ENCODE measurements at places on chromosomes 16 and 17.
A peak's percentile ranks its signal among the peaks of the same experiment; 100 is the strongest.

- DNase-seq: no peak
Measured at GRCh38 chr17:8893621-8894201, 26.2 kb upstream of the PIK3R6 start.

- DNase-seq: no peak
Measured at GRCh38 chr16:867421-868385, 67.2 kb upstream of the GNG13 start.

DNA sequence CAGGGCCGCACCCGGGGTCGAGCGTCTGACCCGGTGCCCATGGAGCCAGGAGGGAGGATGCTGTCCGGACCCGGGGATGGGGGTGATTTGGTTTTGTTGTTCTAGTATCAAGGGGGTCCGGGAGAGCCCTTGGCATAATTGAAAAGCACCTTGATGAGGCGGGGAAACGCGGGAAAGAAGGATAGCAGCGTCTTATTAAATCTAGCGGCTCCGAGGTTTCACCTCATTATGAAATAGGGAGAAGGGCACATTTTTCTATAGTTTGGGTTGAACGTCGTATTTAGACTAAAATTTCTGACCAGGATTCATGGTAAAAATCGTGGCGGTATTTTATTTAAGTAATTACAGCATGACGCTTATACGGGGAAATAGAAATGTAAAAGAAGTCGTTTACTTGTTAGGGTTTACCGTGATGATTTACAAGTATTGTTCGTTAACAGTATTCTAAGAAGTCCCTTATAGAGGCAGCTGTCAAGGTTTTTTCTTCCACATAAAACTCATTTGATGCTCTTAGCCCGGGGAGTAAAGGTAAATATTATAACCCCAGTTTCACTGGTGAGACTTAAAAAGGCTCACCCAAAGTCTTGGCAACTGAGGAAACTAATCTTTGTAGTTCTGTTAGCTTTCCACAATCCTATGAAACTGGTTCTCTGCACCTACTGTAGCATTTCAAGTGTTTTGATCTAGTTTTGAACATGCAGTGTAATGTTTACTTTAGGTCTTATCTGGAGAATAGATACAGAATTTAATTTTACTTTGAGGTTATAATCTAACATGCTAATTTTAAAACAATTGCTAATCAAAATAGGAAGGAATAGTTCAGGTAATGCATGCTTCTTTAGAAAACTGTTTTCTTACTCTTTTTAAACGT, 756 bp downstream of the LUC7L3 start:
- no peak for DNase-seq

DNA sequence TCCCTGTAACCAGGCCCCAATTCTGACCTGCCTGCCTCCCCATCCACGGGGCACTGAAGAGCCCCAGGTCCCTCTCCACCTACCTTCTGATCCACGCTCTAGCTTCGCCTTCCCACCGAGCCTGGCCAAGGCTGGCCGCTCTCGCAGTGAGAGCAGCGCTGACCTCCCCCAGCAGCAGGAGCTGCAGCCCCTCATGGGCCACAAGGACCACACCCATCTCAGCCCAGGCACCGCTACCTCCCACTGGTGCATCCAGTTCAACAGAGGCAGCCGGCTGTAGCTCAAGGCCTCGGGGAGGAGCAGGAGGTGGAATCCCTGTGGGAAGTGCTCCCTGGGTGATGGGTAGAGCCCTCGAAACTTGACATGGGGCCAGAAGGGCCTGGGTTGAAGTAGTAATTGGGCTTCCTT, 8.4 kb upstream of the PLEKHG4 start:
- no peak for DNase-seq

DNA sequence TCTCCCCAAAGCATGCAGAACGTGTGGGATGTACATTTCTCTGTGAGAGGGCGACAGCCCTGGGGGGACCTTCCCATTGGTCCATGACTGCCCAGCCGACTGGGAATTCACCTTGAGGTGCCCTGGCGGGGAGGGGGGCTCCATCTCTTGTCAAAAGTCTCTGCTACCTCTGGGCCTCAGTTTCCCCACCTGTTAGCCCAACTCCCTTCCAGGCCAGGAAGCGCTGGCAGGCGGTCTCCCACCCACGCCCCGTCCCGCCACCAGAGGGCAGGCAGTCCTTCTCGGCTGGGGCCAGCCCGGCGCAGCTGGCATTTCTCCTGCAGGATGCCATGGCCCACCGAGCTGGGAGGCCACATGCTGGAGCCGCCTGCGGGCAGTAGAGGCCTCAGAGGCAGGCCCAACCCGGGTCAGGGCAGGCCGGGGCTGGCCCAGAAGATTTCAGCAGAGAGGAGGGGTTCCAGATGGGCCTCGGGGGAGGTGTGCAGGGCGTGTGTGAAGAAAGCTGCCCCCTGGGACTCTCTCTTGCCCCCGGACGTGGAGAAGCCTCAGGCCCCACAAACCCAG, 16.6 kb downstream of the CD7 start:
- peak; percentile 51 for DNase-seq

- no peak for DNase-seq
Measured at GRCh38 chr16:81932668-81933067, 78.6 kb downstream of the SDR42E1 start.

DNA sequence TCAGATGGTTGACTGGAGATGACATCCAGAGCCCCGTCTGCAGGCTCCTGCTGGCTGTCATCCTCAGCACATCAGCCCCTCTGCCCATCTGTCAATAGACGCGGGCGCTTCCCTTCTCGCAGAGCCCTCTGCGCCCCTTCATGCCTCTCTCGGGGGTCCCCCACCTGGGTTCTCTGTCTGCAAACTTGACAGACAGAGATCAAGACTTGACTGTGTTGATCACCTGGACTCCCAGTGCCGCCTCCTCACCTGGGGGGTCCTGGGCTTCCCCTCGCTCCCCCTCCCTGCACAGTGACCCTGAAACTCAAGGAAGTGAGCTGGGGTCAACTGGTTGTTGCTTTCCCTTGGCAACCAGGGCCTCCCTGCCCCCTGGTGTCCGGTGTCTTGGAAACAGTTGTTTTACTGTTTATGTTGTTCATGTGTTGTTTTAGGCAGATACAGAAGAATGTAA, 31.9 kb downstream of the RNF213 start:
- no peak for DNase-seq

- no peak for DNase-seq
Measured at GRCh38 chr17:41178341-41178740, 320 bp upstream of the KRTAP4-2 start.

- DNase-seq: peak; percentile 97
Measured at GRCh38 chr16:16021988-16022682, 72.7 kb downstream of the ABCC1 start.

DNA sequence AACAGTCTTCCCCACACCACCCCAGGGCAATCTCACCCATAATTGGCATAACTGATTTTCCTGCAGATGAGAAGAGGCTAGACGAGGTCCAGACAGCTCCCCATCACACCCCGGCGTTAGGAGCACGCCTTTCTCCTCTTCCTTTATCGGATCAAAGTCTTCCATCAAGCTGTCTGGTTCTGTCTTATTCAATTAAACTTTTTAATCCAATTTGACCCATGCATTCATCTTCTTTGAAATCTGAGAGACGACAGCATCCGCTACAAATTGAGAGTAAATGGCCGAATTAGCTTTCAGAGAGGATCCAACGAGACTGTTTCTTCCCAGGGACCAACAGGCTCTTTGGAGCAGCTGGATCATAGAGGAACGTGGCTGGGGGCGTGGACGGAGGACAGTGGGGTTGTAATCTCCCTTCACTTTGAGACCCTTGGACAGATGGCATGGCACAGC, 44.4 kb upstream of the GPRC5B start:
- no peak for DNase-seq

DNA sequence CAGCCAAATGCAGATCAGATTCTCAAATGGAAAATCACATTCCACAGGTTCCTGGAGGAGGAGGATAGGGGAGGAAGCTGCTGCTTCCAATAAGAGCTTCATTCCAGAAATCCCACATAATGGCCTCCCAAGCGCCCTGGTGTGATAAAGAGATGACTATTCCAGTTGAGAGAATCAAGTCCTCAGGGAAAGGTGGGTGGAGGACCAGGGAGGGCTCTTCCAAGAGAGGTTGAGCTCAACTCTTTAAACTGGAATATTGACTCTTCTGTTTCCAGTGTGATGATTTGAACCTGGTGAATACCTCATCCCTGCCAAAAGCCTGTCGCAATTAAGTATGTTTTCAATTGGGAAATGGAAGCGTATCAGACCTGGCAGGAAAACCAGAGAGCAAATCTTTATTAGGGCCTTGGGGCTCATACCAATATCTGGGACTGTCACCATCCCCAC, 81.4 kb upstream of the DYNLRB2 start:
- no peak for DNase-seq

GRCh38 chr17:30819971-30820705, 4.4 kb downstream of the CRLF3 start:
- no peak for DNase-seq

DNA sequence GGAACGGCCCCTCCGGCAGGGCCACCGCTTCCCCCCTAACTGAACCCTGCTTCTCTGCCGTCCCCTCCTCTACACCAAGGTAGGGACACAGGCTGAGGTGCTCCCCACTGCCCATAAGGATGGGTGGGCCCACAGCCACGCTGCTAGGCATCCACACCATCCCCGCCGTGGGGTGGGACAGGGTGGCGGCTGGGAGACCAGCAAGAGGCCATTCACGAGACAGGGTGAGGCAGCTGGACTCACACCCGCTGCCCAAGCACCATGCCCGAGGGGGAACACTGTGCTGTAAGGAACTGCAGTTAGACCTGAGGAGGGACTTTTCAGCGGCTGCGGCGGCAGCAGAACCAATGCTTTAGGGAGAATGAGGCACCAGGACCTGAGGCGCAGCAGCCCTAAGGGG, 47.5 kb upstream of the RRN3 start:
- no peak for DNase-seq

DNA sequence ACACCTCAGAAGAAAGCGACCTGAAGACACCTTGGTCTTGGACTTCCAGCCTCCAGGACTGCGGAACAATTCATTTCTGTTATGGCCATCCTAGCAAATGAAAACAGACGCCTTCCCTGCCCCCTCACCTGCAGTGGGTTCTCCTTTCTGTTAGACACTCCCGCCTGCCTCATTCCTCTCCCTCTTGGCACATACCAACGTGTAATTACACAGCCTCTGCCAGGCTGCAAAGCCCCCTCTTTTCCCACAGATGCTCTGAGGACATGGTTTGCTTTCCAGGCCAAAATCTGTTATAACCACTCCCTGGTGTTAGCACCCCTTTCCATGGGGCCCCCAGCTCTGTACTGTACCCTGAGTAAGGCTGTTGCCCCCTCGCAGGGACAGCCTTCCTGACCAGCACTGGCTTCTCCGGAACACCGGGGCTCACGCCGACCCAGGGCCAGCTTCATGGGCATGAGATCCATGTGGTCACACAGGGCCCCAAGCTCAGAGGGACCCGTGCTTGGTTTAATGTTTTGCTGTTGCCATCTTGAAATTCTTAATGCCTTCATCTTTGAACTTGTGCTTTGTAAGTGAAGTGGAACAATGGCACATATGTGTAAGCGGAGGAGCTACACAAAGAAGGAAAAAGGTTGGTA, 64.1 kb downstream of the SDK2 start:
- DNase-seq: no peak

DNA sequence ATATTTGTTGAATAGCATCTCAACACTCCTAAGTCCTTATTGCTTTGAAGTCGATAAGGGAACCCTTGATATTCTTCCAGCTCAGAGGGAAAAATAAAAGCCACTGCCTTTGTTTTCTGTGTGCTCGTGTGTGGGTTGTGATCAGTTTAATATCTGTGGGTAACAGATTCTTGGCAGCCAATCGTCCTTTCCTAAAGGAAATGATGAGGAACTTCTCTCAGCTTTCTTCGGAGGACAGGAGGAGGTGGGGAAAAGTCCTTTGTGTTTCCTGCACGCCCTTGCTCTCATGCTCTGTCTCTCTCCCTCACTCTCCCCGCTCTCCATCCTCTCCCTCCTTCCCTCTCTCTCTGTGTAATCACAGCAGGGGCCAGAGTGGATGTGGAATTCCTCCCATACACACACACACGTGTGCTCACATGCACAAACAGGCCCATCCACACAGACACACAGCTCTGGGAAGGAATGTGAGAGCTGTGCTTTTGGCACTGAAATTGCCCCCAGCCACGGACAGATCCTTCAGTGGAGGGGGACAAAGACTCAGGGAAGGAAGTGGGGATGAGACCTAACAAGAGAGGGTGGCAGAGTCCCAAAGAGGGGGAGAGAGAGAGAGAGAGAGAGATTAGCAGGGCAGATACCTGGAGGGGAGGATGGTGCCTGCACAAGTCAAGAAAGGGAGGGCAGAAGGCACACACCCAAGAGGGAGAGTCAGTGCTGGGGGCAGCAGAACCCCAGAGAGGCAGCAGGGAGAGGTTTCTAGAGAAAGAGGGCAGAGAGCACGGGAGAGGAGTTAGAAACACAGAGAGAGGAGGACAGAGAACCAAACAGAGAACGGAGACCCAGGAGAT, 83.5 kb upstream of the PLCG2 start:
- no peak for DNase-seq

- DNase-seq: no peak
Measured at GRCh38 chr16:85396879-85397871, 215.9 kb upstream of the GSE1 start.

DNA sequence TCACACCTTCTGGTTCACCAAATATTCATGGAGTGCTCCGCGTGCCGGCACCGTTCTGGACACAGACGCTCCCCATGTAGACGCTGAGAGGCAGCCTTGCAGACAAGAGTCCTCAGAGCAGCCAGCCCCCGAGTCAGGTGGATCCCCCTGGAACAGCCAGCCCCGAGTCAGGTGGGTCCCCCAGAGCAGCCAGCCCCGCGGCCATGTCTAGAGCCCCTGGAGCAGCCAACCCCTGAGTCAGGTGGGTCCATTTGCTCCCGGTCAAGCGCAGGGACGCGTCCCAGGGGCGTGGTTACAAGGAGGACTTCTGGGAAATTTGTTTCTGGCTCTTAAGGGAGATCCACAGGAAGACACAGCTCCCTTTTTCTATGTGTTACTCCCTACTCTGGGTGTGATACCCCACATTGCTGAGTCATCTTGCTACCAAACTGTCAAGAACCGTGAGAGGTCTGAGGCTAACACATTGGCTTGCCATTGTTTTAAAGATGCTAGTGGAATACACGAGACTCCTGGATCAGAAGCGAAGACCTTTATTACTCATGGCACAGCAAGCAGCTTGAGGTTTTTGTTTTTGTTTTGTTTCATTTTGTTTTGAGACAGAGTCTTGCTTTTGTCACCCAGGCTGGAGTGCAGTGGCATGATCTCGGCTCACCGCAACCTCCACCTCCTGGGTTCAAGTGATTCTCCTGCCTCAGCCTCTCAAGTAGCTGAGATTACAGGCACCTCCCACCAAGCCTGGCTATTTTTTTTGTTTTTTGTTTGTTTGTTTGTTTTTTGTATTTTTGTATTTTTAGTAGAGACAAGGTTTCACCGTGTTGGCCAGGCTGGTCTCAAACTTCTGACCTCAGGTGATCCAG, 43.3 kb upstream of the CBFA2T3 start:
- DNase-seq: no peak

GRCh38 chr17:35900708-35901480, 20.7 kb upstream of the CCL5 start:
- DNase-seq: no peak

All from COLO829 (cell line).